ENCODE measurements at places on chromosomes 11 and 22. TPM values are rescaled to one million over a fixed set of nuclear protein-coding genes. Genes with fewer than 3 reads are reported as not detected.

- no peak for DNase-seq
Observed at GRCh38 chr22:24208012-24208749, 26.9 kb downstream of the SUSD2 start.

GRCh38 chr11:131301306-131301705 is 69.1 kb upstream of the NTM start:
- no peak for DNase-seq

GRCh38 chr11:898143-898511 is 12.5 kb downstream of the CHID1 start:
- DNase-seq: no peak

DNA sequence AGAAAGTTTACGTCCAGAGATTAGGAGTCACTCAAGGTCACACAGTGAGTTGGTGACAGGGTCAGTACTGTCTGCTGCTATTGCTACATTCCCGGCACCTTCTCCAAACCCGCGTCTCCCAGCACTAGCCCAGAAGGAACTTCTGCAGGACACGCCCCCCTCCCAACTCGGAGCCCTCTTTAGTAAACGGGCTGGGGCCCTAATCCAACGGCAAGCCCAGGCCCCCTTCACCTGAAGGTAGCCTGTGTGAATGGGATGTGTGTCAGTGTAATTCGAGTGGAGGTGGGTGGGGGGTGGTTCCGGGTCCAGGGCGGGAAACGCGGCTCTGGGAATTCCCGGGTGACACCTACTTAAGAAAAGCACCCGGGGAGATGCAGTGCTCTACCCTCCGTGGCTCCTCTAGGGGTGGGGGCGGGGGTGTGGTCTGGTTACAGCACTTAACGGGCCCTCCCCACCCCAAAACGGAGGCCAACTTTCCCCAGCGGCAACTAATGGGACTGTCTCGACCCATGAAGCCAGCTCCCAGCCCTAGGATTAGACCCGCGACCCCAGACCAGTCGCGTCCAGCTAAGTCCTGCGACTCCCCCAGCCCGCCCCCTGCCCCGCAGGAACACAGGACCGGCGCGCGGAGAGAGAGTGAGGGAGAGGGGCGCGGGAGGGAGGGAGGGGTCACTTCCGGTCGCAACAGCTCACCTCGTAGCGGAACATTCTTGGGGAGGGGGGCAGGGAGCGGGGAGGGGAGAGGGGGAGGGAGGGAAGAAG is 468 bp downstream of the PATL1 start:
- peak; percentile 83 for DNase-seq

GLB1L3 gene
- total RNA-seq: not detected

GRCh38 chr11:75820645-75821044 is 5.6 kb downstream of the UVRAG start:
- no peak for DNase-seq

GRCh38 chr11:90783111-90783510 is 560.3 kb upstream of the CHORDC1 start:
- DNase-seq: no peak

MS4A12 gene
- not detected for total RNA-seq

- DNase-seq: no peak
Observed at GRCh38 chr11:128284634-128285033, 302.7 kb downstream of the ETS1 start.

DNA sequence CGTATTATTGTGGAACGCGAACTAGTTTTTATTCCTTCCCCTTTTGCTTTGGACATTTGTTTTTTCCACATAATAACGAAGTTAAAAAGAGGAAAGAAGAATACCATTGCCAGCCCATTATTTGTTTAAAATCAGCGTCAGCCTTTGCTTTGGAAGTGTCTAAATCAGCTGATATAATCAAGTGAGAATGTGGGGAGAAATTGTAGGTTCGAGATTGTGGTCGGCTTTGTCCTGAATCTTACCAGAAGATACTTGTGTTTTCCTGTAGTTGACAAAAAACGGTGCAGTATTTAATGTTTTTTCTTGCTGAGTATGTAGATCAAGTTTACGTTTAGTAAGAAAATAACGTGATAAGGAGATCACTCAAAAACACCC is 935 bp downstream of the ZNF143 start:
- no peak for DNase-seq

DNA sequence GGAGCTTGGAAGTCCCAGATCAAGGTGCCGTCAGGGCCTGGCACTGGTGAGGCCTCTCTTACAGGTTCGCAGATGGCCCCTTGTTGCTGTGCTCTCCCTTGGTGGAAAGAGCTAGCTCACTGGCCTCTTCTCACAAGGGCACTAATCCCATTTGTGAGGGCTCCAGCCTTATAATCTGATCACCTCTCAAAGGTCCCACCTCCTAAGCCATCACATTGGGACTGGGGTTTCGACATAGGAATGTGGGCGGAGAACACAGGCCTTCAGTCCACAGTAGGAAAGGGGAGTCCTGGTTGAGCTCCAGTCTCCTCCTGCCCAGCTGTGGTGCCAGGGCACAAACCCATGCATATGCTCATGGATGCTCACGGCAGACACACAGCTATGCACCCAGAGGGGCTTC is 14.0 kb upstream of the LRRC32 start:
- no peak for DNase-seq

- no peak for DNase-seq
Observed at GRCh38 chr11:134235399-134235798, 10.9 kb downstream of the VPS26B start.

GRCh38 chr11:45949992-45950407 is 27.5 kb downstream of the LARGE2 start:
- DNase-seq: no peak

DNA sequence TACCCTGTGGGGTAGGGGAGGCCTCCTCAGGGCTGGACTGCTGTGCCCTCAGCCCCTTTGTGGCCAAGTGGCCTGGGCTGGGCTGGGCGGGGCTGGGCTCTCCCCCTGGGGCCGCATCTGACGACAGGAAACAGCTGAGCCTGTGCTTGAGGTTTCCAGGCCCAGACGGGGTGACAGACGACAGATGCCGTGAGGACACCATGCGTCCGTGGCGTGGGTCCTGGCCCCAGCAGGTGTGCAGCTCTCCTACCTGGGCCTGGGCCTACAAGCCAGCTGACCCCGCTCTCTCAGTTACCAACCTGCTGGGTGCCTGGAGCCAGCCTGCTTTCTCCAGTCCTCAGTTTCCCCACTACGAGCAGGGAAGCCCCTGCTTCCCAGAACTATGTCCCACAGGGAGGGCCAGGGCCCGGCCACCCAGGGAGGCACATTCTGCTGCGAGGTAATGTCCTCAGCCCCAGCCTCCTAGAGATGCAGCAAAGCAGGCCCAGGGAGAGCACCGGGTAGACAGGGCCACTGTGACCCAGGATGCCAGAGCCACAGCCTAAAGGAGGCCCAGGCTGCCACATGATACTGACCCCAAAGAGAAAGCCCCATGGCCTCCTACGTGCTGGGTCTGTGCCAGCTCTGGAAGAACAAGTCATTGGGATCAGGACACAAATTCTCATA is 181.3 kb downstream of the IGLL1 start:
- peak; percentile 74 for DNase-seq

DNA sequence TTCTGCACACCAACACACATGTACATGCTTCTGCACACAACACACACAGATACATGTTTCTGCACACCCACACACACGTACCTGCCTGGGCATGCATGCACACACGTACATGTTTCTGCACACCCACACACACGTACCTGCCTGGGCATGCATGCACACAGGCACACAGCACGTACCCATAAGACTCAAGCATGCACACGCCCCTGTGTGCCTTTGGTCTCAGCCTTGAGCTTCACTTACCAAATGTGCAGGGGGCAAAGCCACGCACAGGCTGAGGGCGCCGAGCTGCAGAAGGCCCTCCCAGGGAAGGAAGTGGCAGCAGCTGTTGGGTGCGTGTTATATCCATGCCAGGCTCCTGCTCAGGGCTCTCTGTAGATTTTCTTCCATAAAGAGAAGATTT is 34.7 kb upstream of the SMIM38 start:
- DNase-seq: no peak

ST14 gene
- 3.6 TPM for total RNA-seq

DNA sequence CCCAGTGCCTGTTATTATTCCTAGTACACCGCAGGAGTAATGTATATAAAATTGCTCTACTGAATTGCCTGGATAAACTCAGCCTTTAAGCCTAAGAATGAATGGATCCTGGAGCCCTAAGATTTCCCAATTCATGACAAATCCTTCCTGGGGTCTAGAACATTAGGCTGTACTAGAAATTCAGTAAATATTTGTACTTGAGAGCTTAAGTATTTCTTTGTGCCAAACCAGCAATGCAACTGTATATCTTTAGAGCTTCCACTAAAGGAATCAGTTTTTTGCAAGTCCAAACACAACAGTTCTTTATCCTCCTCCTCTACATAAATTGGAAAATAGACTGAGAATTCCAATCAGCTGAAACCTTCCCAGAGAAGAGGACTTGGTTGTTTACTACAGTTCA is 65.6 kb downstream of the FAM168A start:
- DNase-seq: no peak

NAA40 gene
- total RNA-seq: 26.9 TPM

DNA sequence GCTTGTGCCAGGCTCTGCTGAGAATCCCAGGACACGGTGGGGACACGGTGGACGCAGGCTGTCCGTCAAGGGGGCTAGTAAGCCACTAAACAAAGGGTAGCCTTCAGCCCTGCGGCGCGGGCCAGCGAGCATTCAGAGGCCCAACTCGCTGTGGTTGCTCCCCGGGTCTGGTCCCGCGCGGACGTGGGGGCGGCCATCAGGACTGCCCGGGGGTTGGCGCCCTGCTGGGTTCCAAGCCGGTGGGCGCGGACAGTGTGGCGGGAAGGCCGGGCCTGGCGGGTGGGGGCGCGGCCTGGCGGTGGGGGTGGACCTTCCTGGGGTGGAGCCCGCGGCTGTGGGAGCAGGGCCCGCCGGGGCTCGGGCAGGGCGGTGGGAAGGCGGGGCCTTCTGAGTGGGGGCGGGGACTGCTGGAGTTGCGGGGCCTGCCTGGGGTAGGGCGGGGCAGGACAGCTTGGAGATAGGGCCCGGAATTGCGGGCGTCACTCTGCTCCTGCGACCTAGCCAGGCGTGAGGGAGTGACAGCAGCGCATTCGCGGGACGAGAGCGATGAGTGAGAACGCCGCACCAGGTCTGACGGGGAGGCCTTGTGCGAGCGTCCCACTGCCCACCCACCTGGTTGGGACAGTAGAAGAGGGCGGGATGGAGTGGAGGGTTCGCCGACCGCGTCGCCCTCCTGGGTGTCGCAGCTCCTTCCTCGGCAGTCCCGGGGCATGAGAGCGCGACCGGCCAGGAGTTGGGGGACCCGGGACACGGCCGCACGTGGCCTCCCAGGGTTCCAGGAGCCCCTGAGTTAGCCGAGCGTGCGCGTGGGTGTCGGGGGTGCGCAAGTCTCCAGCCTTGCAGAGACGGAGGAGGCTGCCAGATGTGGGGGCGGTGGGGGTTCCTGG is at the start of gene SERHL2:
SERHL2 (plus strand) TSS at position 482 of the 887 bp plus-strand sequence; CDS start at position 547, 65 bp downstream.
- peak; percentile 96 for DNase-seq

KRTAP5-11 gene
- total RNA-seq: not detected

GRCh38 chr11:30143098-30143705 is 87.6 kb upstream of the FSHB start:
- DNase-seq: no peak

DNA sequence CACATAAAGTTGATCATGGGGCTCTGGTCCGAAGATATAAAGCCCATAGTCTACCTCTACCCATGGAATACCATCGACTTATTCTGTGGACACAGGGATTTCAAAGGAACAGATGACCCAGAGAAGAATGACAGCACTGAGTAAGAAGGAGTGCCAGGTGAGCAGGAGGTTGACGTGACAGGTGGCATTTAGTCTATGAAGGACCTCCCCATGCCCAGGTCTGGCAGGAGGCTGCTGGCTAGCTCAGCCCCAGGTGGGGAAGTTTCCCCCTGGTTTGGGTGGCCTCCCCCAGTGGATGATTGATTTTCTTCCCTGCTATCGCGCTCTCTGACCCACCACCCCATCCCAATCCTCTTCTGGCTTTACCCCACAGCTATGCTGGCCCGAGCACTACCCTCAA is 39.1 kb downstream of the KCNC1 start:
- DNase-seq: no peak

STIP1 gene
- total RNA-seq: 67.9 TPM

GRCh38 chr11:61362542-61362875 is 335 bp downstream of the TMEM138 start:
- DNase-seq: no peak

MS4A6A gene
- 76.9 TPM for total RNA-seq

GRCh38 chr11:108754901-108755625 is 90.2 kb downstream of the DDX10 start:
- DNase-seq: no peak

ALG9 gene
- 27.8 TPM for total RNA-seq

- DNase-seq: no peak
Observed at GRCh38 chr11:36383195-36383594, 87.1 kb downstream of the PRR5L start.

DNA sequence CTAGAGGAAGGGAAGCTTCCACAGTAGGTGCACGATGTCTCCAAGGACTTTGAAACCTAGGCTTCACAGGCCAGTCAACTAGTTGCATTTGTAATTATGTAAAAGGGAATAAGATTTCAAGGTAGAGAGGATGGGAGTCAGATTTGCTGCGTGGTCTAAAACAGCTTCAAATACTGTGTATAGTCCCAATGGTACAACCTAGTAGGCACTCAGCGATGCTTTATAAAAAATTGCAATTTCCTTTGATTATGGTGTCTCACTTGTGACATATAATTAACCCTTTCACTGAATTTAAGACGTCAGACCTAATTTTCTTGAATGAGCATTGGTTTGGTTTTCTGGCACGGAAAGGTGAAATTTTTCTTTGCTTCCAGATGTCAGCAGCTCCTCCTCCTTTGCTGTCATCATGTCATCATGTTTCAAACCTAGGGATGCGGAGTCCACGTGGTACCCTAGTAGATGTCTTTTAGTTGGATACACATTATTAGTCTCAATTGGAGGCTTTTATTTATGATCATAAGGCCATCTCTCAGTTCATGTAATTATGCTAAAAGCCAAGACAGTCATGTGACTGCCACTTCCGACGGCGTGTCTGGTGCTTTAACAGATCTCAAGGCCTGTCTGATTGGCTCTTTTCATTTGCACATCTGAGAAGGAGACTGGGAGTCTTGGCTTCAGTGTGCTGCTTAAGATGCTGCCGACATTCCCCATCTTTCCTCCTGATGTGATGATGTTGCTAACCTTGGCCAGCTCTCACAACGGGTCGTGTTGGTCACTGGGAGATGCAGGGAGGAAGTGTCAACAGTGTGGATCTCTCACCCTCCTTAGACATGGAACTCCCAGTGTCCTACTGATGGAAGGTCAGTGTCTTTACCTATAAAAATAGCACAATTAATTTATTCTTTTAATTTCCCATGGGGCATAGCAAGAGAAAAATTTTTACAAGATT is 134.0 kb downstream of the HIPK3 start:
- DNase-seq: no peak

DNA sequence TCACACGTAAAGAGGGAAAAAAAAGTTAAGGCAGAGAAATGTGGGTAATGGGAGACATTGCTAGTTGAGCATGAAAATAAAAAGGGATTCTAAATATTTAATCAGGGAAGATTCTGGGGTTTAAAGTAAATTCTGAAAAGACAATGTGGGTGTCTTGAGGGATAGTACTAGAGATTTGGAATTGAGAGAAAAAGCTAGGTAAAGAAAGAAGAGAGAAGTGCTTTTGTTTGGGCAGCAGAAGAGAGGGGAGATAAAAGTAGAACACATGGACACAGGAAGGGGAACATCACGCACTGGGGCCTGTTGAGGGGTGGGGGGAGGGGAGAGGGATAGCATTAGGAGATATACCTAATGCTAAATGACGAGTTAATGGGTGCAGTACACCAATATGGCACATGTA is 3.5 kb upstream of the YPEL4 start:
- DNase-seq: no peak

NXPE1 gene
- not detected for total RNA-seq

OR51E2 gene
- total RNA-seq: 1.2 TPM
